ENCODE measurements at places on chromosomes 5 and 9. TPM values are rescaled to one million over a fixed set of nuclear protein-coding genes. Genes with fewer than 3 reads are reported as not detected.

BTNL8 gene
- not detected for total RNA-seq

COL15A1 gene
- total RNA-seq, result not detected

TUT7 gene
- total RNA-seq, result 25.2 TPM

FIBCD1 gene
- not detected for total RNA-seq

GNA14 gene
- total RNA-seq, result 0.14 TPM

PCDHGA3 gene
- 0.80 TPM for total RNA-seq

ROPN1L gene
- total RNA-seq, result 0.43 TPM

FAM13B gene
- 62.1 TPM for total RNA-seq

- H3K4me3 ChIP-seq, result no peak overlapping the region
- H3K27ac ChIP-seq, result no peak overlapping the region
- DNase-seq, result no peak
- H3K4me1 ChIP-seq, result no peaks in the 10 kb centered on the region
These were observed 45.5 kb downstream of the IL31RA start for GRCh38 chr5:55896663-55897062.

DNA sequence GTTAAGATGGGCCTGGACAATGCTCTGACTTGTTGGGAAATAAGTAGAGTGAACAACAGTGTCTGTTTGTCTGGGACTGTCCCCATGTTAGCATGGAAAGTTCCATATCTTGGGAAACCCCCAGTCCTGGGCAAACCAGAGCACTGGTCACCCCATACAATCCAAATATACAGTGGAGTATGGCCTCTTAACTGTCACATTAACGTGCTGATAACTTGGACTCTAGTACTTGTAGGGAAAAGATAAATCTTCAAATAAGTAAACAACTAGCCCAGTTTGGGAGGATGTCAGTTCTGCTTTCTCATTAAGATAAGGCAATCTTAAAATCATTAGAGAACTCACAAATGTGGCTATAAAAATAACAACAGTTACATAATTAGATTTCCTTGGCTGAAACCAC lies 47.6 kb upstream of the JAK2 start:
- no peaks in the 10 kb centered on the region for H3K27me3 ChIP-seq
- no peak for DNase-seq
- H3K4me3 ChIP-seq, result no peak overlapping the region
- peaks cover 7% of the 10 kb centered on the region for H3K4me1 ChIP-seq
- H3K27ac ChIP-seq, result no peak overlapping the region
- H3K36me3 ChIP-seq, result no peaks in the 10 kb centered on the region

DNA sequence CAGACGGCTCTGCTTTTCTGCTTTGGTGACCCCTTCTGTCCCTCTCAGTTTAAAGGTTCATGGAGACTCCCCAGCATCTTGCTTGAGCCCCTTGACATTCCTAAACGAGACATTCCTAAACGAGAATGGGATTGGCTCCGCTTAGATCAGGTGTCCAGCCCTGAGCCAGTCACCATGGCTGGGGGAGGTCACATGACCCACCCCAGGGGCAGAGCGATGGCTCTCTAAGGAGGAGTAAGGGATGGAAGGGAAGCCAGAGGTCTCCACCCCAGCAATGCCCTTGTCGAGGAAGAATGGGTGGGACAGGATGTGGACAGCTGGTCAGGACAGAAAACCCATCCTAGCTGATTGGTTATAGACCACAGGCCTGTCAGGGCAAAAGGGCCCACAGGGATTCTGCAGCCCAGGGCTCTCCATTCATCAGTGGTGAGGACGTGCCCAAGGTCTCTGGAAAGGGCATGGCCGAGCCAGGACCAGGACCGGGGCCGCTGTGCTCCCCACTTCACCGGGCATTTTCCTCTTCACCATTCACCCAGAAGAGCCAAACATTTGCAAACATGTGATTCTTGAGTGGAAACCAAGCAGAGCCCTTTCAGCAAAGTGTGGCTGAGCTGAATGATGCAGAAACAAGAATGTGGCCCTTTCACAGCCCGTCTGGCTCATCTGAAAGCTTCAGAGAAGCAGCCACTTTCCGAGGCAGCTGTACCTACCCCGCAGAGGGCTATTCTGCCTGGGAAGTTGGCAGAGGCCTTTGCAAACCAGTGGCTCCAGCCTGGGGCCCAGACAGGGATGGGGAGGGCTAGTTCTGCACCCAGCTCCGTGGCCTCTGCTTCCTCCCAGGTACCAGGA lies 19.8 kb upstream of the AIF1L start:
- no peak overlapping the region for H3K4me3 ChIP-seq
- H3K36me3 ChIP-seq, result no peaks in the 10 kb centered on the region
- no peak overlapping the region for H3K27ac ChIP-seq
- peaks cover 3% of the 10 kb centered on the region for H3K27me3 ChIP-seq
- no peaks in the 10 kb centered on the region for H3K4me1 ChIP-seq

GRCh38 chr5:40481241-40481640 lies 198.5 kb upstream of the PTGER4 start:
- no peak for DNase-seq
- no peaks in the 10 kb centered on the region for H3K27me3 ChIP-seq
- H3K27ac ChIP-seq, result no peak overlapping the region

- no peak overlapping the region for H3K4me3 ChIP-seq
- peaks cover 7% of the 10 kb centered on the region for H3K4me1 ChIP-seq
- DNase-seq, result no peak
- peak overlapping the region; percentile 90 for H3K27ac ChIP-seq
- no peaks in the 10 kb centered on the region for H3K27me3 ChIP-seq
- no peaks in the 10 kb centered on the region for H3K36me3 ChIP-seq
These were observed 35.3 kb upstream of the TMED7 start for GRCh38 chr5:115661101-115661500.

DNA sequence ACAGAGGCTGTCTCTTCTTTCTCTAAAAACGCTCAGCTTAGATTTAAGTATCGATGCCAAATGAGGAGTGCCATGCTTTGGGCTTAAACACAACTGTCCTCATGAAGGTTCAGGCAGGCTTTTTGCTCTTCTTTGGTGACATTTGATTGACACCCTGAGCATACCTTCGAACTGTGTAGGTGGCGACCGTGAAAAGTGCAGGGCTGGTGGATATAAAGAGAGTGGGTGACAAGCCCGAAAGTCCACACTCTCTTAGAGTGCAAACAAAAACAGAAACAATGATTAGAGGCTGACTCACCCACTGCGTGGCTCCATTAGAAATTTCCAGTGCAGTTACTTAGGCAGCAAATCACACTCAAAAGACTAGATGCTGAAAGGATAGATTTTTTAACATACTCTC lies 141.7 kb downstream of the SYK start:
- no peaks in the 10 kb centered on the region for H3K36me3 ChIP-seq
- no peaks in the 10 kb centered on the region for H3K4me1 ChIP-seq
- no peak for DNase-seq
- H3K27ac ChIP-seq, result no peak overlapping the region

DNA sequence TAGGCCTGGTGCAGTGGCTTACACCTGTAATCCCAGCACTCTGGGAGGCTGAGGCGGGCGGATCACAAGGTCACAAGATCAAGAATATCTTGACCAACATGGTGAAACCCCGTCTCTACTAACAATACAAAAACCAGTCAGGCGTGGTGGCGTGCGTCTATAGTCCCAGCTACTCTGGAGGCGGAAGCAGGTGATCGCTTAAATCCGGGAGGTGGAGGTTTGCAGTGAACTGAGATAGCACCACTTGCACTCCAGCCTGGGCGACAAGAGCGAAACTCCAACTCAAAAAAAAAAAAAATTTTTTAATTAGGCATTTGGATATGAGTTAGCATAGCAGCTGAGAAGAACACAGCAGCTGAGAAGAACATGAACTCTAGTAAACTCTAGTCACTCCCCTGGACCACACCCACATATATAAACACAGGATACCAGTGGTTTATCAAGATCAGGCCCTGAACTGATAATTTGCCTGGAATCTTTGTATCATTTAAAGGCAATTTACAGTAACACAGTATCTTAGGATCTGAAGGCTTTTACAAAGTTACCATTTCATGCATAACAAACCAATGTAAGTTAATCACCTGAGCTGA lies 4.6 kb upstream of the UGCG start:
- no peak overlapping the region for H3K27ac ChIP-seq
- H3K36me3 ChIP-seq, result no peaks in the 10 kb centered on the region
- H3K4me1 ChIP-seq, result peaks cover 6% of the 10 kb centered on the region
- H3K27me3 ChIP-seq, result no peaks in the 10 kb centered on the region
- no peak overlapping the region for H3K4me3 ChIP-seq

- no peak overlapping the region for H3K4me3 ChIP-seq
- peaks cover 14% of the 10 kb centered on the region for H3K4me1 ChIP-seq
- peaks cover 3% of the 10 kb centered on the region for H3K27me3 ChIP-seq
- no peaks in the 10 kb centered on the region for H3K36me3 ChIP-seq
- DNase-seq, result no peak
These were observed 585.3 kb downstream of the EBF1 start for GRCh38 chr5:158514319-158514985.

GRCh38 chr9:36827593-36827992 lies 206.5 kb downstream of the PAX5 start:
- H3K36me3 ChIP-seq, result no peaks in the 10 kb centered on the region
- H3K27ac ChIP-seq, result no peak overlapping the region
- H3K4me3 ChIP-seq, result no peak overlapping the region
- peaks cover 32% of the 10 kb centered on the region for H3K27me3 ChIP-seq
- no peak for DNase-seq
- peaks cover 4% of the 10 kb centered on the region for H3K4me1 ChIP-seq

- peaks cover 25% of the 10 kb centered on the region for H3K27me3 ChIP-seq
- no peak for DNase-seq
- H3K4me3 ChIP-seq, result no peak overlapping the region
- H3K27ac ChIP-seq, result no peak overlapping the region
These were observed 159.4 kb upstream of the PITX1 start for GRCh38 chr5:135193213-135194125.

GRCh38 chr5:109573766-109574165 lies 116.0 kb upstream of the MAN2A1 start:
- H3K27me3 ChIP-seq, result no peaks in the 10 kb centered on the region
- no peak for DNase-seq
- H3K27ac ChIP-seq, result no peak overlapping the region
- no peaks in the 10 kb centered on the region for H3K4me1 ChIP-seq

- H3K36me3 ChIP-seq, result no peaks in the 10 kb centered on the region
- no peaks in the 10 kb centered on the region for H3K27me3 ChIP-seq
- peaks cover 4% of the 10 kb centered on the region for H3K4me1 ChIP-seq
- no peak overlapping the region for H3K27ac ChIP-seq
These were observed 273.5 kb downstream of the NR2F1-AS1 start for GRCh38 chr5:93307557-93307956.

GRCh38 chr5:75389430-75389829 lies 52.4 kb downstream of the HMGCR start:
- H3K27ac ChIP-seq, result no peak overlapping the region
- H3K4me1 ChIP-seq, result peaks cover 10% of the 10 kb centered on the region
- DNase-seq, result no peak
- H3K4me3 ChIP-seq, result no peak overlapping the region

DNA sequence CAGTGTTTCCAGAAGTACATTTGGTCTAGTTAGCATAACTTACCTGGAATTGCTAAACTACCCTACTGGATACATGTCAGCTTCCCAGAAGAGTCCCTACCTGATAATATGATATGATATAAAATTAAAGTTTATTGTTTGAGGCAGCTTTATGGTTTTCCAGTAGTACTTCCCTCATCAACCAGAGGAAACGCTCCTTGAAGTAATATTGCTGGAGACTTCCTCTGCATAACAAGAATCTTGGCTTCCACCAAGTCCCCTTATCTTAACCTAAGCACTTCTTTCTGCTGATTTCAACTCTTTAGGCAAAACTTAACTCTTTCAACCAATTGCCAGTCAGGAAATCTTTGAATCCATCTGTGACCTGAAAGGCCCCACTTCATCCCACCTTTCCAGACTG lies 214.3 kb upstream of the PTGER4 start:
- no peak for DNase-seq
- H3K27ac ChIP-seq, result no peak overlapping the region
- peaks cover 3% of the 10 kb centered on the region for H3K4me1 ChIP-seq
- H3K27me3 ChIP-seq, result no peaks in the 10 kb centered on the region
- H3K36me3 ChIP-seq, result no peaks in the 10 kb centered on the region
- H3K4me3 ChIP-seq, result no peak overlapping the region

GRCh38 chr9:90641086-90641485 lies 1.5 kb downstream of the DIRAS2 start:
- no peak overlapping the region for H3K27ac ChIP-seq
- H3K27me3 ChIP-seq, result peaks cover 77% of the 10 kb centered on the region
- peaks cover 5% of the 10 kb centered on the region for H3K4me1 ChIP-seq

DNA sequence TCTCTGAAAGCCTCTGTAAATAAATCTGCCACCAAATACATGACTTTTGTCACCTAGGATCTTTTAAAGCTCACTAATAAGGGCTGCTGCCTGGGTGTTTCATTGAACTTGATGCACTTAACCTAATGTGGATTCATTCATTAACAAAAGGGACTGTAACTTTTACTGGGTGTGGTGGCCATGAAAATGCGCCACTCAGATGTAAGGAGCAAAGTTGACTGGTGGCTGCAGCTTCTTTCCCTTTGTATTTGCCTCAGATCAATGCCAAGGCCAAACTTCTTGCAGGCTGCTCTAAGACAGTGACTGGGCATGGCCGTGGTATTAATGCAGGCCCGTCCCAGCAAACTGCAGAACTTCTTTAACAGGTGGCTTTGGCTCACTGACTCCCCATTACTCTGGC lies 22.9 kb downstream of the FAM240B start:
- DNase-seq, result no peak
- H3K4me1 ChIP-seq, result no peaks in the 10 kb centered on the region
- H3K36me3 ChIP-seq, result no peaks in the 10 kb centered on the region
- no peak overlapping the region for H3K27ac ChIP-seq
- H3K27me3 ChIP-seq, result peaks cover 8% of the 10 kb centered on the region
- no peak overlapping the region for H3K4me3 ChIP-seq

DNA sequence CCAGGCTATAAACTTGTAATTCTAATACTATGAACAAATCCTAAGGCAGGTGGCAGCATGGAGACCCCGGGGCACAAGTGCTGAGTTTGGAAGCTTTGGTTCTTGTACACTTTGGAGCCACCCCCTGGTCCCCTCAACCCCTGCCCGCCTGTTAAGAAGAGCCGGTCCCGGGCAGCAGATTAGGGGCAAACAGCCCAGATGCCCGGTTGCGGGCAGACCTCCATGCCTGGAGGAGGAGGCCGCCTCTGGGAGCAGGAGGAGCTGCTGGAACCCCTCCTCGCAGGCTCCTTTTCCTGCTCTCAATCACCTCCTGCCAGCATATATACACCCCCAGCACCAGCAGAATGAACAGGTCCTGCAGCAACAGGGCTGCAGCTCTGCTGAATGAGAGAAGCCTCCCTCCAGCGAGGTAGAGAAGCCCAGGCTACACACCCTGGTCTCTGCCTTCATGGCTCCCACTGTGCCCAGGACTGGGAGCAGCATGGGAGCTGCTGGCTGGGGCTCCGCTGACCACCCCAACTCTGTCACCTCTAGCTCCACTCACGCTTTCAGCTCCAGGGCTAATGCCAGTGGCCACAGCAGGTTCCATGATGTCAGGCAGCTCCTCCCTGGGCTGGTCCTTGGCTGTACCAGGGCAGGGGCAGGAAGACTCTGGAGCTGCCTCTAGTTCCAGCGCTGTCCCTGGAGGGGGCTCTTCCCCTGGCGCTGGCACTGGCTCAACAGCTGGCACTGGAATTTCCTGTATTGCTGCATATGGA lies 1713.5 kb upstream of the ACO1 start:
- no peaks in the 10 kb centered on the region for H3K27me3 ChIP-seq
- no peaks in the 10 kb centered on the region for H3K4me1 ChIP-seq
- H3K4me3 ChIP-seq, result no peak overlapping the region
- DNase-seq, result no peak
- H3K27ac ChIP-seq, result no peak overlapping the region
